Stimulated activated CD4-positive, alpha-beta T cell treated with anti-CD3 and anti-CD28 coated beads, Interleukin-12 subunit alpha, Interleukin-12 subunit beta, amount 100 ng/mL, for 24 hours (primary cell): ENCODE measurements at places on chromosomes 16 and 17.

DNA sequence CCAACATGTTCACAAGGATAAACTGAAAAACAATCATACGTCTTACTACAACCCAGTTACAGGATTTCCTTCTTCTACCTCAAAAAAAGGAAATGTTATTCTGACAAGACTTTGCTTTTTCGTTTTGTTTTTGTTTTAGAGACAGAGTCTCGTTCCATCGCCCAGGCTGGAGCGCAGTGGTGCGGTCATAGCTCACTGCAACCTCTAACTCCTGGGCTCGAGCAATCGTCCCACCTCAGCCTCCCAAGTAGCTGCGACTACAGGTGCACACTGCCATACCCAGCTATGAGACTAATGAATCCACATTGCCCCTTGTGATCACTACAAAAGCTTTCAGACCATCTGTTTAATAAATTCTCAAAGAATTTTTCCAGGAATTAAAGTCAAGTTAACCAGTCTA, 8.8 kb upstream of the TRIM37 start:
- no peak for DNase-seq

DNA sequence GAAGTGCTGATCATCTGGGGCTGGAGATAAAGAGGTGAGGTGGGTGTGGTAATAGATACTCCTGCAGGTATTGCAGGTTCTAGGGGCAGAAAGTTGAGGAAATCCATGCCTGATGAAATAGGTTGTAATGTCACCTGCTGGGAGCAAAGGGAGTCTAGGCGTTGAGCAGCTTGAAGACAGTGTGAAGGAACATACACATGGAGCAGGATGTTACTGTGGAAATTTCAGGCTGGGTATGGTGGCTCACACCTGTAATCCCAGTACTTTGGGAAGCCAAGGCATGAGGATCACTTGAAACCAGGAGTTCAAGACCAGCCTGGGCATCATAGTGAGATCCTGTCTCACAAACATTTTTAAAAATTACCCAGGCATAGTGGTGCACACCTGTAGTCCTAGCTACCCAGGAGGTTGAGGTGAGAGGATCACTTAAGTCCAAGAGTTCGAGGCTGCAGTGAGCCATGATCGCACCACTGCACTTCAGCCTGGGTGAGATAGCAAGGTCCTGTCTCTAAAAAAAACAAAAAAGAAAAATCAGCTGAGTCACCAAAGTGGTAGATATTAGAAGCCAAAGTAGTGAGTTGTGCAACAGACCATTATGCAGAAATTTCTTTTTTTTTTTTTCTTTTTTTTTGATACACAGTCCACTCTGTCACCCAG, 9.1 kb upstream of the CRYBA1 start:
- DNase-seq, result no peak

DNA sequence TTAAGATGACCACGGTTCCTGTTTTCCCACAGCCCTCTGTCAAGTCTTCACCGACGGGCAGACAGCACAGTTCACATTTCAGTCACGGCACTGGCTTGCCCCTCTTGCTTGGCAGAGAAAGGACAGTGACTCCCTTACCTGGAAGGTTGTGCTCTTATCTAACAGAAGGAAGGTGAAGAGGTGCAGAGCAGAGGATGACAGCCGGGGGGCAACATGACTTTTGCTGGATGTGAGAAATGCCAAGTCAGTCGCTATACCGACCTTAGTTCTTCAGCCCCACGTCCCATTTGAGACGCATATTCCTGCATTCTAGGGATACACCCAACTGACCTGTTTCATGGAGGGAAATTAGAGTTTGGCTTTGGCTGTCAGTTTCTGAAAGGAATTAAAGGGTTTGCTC, 492.3 kb downstream of the NPIPA7 start:
- no peak for DNase-seq

- no peak for DNase-seq
Observed at GRCh38 chr16:86966777-86967176, 350.4 kb downstream of the C16orf95 start.

DNA sequence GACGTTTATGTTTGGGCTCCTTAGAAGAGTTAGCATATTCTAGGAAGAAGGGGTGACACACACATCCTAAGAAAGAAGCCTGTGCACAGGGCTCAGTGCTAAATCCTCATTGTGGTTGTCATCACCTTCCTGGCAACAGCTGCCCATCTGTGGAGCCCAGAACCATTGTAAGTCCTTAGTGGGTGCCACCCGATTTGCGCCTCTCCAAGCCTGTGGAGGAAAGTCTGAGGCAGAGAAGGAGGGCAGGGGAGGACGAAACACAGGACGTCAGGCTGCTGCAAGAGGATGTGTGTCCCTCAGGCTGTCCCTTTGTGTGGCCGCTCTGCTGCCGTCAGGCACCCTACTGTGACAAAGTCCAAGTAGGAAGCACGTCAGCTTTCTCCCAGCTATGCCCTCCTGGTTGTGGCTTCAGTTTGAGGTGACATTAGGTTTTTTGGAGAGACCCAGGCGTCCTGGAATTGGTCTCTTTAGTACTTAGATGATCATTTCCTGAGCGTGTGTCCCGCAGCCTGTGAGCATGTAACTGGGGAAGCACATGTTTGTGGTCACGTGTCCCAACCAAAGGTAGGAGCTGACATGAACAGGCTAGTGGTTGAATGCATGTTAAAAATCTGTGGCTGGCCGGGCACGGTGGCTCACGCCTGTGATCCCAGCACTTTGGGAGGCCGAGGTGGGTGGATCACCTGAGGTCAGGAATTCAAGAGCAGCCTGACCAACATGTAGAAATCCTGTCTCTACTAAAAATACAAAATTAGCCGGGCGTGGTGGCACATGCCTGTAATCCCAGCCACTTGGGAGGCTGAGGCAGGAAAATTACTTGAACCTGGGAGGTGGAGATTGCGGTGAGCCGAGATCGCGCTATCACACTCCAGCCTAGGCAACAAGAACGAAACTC, 10.7 kb downstream of the CLUAP1 start:
- DNase-seq, result no peak

GRCh38 chr17:56608944-56609343, 15.4 kb downstream of the NOG start:
- no peak for DNase-seq

GRCh38 chr16:79589601-79590102, 10.9 kb downstream of the MAF start:
- no peak for DNase-seq
